ENCODE measurements at places on chromosomes 12 and 14.

- no peak for DNase-seq
Observed at GRCh38 chr14:81068176-81068782, 112.9 kb downstream of the TSHR start.

DNA sequence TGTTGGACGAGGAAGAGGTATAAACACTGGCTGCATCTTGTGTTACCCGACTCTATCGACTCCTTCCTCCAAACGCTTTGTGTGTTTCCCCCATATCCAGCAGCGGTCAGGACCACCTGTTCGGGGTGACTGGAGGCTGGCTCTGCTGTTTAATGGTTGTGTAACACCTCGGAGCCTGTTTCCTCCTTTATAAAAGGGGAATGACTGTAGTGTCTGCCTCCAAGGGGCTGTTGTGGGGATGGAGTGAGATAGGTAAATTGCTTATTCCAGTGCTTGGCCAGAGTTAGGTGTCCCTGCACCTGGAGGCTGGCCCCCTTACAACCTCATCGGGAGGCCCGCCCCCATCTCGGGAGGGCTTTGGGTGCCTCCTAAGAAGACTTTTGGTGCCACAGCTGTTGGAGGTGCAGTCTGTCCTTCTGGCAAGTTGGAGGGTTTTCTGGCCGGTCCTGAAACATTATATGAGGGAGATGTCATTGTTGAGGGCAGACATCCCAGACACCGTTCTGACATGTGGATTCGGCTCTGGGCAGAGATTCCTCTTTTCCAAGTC is 1.1 kb downstream of the MLXIP start:
- DNase-seq = no peak

GRCh38 chr12:125090437-125090836 is 25.2 kb downstream of the AACS start:
- DNase-seq = no peak

GRCh38 chr12:537772-538171 is 78.0 kb downstream of the B4GALNT3 start:
- DNase-seq = no peak

DNA sequence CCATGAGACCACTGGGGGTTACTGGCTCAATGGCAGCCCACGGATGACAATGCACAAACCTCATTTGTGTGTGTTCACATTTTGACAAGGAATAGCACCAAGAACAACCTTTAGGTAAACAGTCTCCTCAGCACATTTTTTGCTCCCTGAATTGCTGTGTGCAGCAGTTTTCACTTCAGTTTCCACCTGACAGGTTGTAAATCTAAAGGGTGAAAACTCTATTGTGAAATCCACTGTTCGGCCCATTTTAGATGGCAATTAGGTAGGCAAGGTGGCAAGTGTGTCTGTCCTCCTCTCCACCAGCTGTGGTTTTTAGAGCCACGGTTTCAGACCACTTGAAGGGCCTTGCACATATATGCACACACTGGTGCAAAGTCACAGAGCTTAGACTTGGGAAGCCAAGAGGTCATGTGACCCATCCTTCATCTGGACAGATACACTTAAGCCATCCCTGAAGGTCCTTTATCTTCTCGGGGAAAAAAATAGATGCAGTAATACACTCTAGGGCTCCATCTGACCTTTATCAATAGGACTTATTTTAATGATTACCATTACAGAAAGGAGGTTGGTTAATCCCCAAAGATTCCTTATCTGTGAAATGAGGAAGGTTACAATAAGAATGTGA is 23.2 kb downstream of the HAL start:
- no peak for DNase-seq

- no peak for DNase-seq
Observed at GRCh38 chr14:99120526-99121318, 151.3 kb downstream of the BCL11B start.

DNA sequence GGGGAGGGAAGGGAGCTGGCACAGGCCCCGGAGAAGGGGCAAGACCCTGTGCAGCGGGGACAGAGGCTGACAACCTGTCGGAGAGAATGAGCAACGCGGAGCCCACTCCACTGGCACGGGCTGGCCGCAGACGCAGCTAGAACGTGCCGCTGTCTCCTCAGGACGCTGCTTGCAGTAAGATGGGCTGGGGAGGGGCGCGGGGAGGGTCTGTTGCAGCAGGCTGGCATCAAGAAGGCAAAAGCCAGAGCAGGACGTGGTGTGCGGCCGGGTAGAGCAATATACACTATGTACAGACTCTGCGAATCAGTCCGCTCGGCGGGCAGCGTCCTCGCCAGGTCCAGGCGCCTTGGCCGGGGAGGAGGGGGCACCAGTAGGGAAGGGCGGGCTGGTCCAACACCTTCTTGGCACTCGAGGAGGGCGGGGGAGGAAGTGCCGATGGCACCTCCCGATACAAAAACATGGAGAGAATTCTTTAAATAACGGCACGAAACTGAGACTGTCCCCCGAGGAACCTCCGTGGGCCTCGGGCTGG is 19.8 kb downstream of the RAB35 start:
- DNase-seq = no peak

- DNase-seq = no peak
Observed at GRCh38 chr14:94545131-94545841, 16.0 kb upstream of the SERPINA4 start.

GRCh38 chr12:27018037-27018436 is 3.9 kb upstream of the TM7SF3 start:
- no peak for DNase-seq

GRCh38 chr14:77498984-77499527 is 440 bp upstream of the ISM2 start:
- no peak for DNase-seq

GRCh38 chr14:69535230-69535848 is 39.3 kb downstream of the CCDC177 start:
- no peak for DNase-seq

All from stimulated activated CD8-positive, alpha-beta memory T cell treated with anti-CD3 and anti-CD28 coated beads, Interleukin-12 subunit alpha, Interleukin-12 subunit beta, amount 100 ng/mL, for 4 hours (primary cell).